ENCODE measurements at places on chromosomes 7 and 10.

- no peak for DNase-seq
These were observed 231.1 kb downstream of the ARHGAP12 start for GRCh38 chr10:31697271-31698180.

DNA sequence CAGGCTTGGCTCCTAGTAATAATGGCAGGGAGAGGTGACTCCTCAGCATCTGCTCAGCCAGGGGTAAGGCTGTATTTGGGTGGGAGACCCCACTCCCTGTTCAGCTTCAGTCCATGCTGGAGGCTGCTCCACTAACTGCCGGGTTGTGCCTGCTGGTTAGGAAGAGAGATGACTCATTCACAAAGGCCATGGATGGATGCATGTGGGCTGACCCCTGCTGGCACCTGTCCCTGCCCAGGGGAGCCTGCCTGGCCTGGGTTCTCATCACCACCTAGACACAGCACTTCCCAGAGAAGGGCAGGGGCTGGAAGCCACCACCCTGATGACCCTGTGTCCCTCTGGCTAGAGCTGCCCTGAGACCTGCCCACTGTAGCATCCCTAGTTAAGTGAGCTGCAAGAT is 59.0 kb downstream of the VSTM4 start:
- no peak for DNase-seq

- DNase-seq = no peak
These were observed 158.9 kb downstream of the TCF7L2 start for GRCh38 chr10:113108948-113109347.

GRCh38 chr10:29204070-29204800 is 84.6 kb upstream of the LYZL1 start:
- no peak for DNase-seq

DNA sequence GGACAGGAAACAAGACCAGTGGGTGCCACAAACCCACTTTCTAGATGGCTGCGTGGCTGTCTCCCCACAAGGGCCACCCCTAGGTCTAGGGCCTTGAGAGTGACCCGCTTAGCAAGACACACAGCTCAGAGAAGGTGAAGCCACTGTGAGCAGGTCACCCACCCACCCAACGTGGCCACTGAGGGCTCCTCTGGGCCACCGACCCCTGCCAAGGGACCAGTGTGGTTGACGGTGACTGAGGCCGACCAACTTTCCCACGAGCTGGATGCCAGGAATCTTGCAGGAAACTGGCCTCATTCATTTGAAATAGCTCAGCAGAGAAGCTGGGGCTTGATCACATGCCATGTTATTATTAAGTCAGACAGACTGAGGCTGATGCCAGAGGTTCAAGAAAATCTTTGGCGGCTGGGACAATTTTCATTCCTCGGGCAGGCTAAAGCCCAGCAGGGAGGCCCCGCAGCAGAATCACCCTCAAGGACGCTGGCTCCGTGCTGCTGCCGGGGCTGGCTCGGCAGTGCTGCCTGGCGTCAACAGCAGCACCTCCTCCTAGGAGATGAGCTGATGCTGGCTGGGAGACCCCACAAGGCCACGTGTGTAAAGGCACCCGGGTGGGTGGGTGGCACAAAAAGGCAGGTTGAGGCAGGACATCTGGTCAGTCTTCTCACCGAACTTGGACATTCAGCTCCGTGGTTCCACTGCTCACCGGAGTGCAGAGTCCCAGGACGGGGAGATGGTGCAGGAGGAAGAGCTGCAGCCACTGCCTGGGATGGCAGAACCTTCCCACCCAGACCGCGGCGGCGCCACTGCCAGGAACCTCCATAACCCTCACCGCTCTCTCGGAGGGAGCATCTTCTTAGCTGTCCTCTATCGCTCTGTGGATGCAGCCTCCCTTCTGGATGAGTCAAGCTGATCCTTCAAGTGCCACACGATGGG is 57.8 kb downstream of the ZRANB1 start:
- DNase-seq = no peak

- DNase-seq = no peak
These were observed 98.3 kb upstream of the NPVF start for GRCh38 chr7:25326501-25327156.

DNA sequence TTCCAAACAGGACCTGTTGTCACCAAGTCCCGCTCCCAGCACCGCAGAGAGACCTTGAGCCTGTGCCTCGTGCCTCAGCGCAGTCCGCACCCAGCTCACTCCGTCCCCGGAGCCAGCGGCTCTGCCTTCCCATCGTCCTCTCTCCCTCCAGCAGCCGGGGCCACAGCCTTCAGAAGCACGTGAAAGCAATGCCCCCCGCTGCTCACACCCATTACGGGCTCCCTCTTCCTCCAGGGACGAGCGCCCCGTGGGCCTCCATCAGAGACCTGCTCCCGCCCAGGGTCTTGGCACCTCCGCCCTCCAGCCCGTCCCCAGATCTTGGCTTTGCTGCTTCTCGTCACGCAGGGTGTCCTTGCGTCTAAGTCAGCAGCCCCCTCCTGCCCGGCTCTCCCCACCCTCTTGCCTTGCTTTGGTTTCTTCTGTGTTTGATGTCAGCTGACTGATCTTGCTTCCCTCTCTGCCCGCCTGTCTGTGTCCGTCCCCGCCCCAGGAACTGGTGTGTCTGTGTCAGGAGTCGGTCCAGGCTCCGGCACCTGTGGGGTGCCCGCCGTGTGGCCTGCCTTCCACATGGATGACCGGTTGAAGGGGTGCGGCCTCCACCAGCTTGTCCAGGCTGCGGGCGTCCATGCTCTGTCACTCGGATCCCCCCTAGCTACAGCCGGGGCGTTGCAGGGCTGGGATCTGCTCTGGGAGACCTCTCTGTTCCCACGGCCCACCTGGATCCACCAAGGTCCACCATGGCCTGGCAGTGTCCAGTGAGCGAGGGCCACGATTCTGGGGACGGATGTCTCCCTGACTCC is 61.9 kb downstream of the FOXL3 start:
- DNase-seq = no peak

- no peak for DNase-seq
These were observed 1.2 kb upstream of the PAOX start for GRCh38 chr10:133377818-133378250.

- no peak for DNase-seq
These were observed 57.4 kb downstream of the MINDY4 start for GRCh38 chr7:30828591-30828990.

GRCh38 chr7:36613031-36613614 is 111.2 kb downstream of the AOAH start:
- no peak for DNase-seq

- DNase-seq = no peak
These were observed 406.3 kb downstream of the GFRA1 start for GRCh38 chr10:115866691-115867090.

DNA sequence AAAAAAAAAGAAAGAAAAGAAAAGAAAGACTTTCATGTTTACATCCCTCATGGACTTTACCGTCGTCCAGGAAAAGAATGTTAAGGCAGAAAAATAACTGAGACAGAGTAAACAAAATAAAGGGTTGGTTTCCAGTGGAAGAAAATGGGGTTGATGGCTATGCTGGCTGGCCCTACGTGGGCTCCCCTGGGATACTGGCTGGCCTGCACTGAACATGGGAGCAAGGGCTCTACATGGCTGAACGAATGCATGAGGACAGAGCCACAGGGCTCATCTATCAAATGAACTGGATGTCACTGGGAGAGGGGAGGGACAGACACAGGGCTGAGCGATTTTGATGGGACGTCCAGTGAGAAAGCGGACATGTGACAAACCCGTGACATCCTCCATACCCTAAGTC is 2.5 kb upstream of the UCMA start:
- DNase-seq = no peak

DNA sequence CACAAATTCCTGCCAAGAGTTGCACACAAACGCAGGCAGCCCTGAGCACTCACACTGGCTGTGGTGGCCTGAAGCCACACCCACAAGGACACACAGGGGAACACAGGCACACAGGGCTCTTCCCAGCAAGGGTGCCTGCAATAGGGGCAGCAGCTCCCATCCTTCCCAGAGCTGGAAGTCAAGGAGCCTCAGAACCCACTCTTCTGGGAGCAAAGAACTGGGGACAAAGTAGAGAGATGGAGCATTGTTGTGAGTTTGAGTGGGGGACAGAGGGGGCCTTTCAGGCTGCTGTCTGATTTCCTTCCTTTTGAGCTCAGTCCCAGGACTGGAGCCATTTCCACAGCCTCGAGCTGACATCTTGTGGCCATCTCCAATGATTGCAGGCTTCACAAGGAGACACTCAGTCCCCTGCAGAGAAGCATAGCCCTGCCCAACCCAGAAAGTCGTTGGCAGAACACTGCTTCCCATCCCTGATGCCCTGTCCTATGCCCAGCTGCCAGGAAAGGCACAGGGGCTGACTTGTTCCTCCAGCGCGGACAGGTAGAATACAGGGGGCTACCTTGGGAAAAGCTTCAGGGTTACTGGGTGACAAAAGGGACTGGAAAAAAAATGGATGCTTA is 34.4 kb upstream of the SLF2 start:
- no peak for DNase-seq

- DNase-seq = no peak
These were observed 496.2 kb upstream of the FOXK1 start for GRCh38 chr7:4185721-4186512.

- no peak for DNase-seq
These were observed 45.5 kb upstream of the RHOBTB1 start for GRCh38 chr10:60989400-60989876.

- no peak for DNase-seq
These were observed 151.1 kb downstream of the CXCL12 start for GRCh38 chr10:44233561-44234482.

GRCh38 chr10:126889421-126889820 is 15.8 kb upstream of the DOCK1 start:
- no peak for DNase-seq

- DNase-seq = no peak
These were observed 9.0 kb upstream of the UCN3 start for GRCh38 chr10:5355594-5356301.

DNA sequence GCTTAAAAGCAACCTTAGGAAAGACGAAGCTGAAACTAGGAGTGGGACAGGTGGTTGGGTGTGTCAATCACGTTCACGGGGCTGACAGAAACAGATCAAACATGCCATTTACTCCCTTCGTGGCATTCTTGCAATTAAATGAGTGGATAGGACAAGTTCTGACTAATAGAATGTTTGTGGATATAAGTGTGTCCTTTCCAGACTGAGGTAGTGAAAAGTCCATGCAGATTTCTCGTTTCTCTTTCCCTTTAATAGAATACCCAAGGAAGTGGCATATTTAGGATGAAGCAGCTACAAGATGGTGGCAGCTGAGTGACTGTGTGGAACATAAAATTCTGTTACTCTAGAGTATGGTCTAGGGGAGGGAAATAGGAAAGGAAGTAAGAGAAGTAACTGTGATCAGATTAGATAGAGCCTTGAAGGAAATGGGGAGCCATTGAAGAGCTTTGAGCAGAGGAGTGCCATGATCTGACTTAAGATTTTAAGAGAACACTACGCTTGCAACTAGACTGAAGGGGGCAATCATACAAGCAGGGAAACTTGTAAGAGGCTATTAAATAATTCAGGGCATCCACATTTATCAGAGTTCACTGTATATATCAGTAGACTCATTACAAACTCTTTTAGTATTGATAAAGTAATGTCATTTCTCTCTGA is 46.3 kb upstream of the HYAL4 start:
- no peak for DNase-seq

DNA sequence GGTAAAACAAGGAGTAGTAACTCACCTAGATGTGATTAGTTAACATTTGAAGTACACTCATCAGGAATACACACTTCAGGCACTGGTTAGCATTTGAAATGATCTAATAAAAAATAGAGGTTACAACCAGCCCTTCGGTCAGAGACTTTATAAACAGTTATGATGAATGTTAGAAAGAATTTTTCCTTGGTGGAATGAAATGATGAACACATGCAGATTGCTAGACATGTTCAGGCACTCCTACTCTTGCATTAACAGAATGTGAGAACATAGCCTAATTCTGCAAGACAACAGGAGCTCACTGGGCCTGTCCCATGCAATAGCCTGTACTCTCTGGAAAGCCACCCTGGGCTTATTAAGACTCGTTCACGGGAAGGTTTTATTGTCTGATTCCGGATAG is 47.3 kb upstream of the TECTB start:
- DNase-seq = no peak

GRCh38 chr7:127912901-127913300 is 118.3 kb downstream of the LRRC4 start:
- DNase-seq = no peak

- no peak for DNase-seq
These were observed 61.3 kb downstream of the RAPGEF5 start for GRCh38 chr7:22295402-22296264.

DNA sequence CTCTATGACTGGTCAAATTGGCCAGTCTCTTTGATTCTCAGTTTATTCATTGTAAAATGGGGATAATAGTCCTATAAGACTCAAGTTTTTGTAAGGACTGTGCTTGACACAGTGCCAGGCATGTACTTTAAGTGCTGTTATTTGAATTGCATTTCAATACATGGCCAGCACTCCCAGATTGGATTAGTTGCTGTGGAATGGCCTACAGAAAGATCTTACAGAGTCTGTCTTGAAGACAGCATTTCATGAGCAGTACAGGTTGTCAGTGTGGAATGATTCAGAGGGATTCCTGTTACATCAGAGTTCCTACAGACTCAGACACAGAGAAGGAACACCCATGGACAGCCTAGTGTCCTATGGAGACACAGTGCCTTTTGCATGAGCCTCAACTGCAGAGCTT is 238.1 kb upstream of the BMPER start:
- no peak for DNase-seq

GRCh38 chr7:30920021-30920583 is 8.4 kb downstream of the AQP1 start:
- DNase-seq = no peak
